ENCODE measurements at places on chromosomes 4 and X.

GRCh38 chrX:50161127-50161526, 39.7 kb downstream of the AKAP4 start:
- no peak for ATAC-seq

- no peak for ATAC-seq
Measured at GRCh38 chr4:119149110-119149509, 13.5 kb downstream of the MYOZ2 start.

DNA sequence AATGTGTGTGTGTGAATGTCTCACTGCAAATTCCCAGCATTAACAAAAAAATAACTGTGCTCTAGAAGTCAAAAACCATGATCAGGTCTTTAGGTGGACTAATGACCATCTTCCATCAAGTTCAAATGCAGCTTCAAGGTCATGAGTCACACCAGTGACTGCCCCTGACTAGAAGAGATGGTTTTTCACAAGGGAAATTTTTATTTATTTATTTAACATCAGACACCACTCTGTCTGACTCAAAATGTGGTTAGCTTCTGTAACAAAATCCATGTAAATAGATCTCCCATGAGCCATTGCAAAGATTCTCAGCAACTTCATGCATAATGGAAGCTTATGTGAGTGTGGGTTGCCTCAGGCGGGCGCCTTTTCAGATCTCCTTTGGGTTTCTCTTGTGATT, 219.2 kb downstream of the KIT start:
- ATAC-seq: no peak

DNA sequence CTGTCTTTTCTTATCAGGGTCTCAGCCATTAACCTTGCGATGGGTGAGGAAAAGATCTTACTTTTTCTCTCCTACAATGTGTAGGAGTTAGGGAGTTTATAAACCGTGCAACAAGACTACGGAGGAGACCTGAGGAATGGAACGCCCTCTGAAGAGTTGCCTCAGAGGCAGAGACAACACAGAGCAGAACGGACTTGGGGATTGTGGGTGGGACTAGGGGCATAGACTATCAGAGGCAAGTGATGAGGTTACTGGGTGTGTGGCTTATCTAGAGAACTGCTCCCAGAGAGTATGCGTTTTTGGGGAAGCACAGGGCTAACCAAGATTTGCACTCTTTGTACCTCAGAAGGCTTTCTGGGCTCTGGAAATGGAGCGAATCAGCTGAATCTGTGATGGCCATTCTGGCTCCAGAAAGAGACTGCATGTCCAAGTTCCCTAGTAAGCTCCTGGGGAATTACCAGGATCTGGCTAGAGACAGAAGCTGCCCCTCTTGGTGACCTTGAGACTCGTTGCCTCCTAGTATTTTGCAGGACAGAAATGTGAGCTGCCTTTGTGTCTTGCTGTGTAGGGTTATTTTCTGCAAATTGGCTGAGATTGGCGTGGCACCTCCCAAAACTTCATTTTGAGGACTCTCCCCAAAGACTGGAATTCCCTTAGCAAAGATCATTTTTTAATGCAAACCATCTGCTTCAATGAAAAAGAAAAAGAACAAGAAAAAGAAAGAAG, 118.9 kb downstream of the ARSF start:
- no peak for ATAC-seq

DNA sequence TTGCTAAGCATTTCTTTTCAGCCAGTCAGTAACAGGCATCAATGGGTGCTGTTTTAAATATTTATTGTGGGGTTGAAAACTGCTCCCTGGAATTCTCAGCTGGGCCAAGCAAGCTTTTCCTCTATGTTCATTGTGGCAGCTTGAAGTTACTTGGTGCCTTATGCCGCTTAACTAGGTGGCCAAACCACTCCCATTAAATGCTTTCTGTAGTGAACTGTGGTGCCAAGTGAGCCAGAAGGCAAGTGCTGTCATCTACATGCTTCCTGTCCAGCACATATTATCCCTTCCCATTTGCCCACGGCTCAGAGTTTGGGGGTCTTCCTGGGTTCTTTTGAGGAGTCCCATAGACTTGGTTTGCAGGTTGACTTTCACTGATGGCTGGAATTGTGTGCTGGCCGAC, 64.8 kb downstream of the TAB3 start:
- no peak for ATAC-seq

- no peak for ATAC-seq
Measured at GRCh38 chrX:29862126-29862677, 353.2 kb upstream of the MAGEB2 start.

DNA sequence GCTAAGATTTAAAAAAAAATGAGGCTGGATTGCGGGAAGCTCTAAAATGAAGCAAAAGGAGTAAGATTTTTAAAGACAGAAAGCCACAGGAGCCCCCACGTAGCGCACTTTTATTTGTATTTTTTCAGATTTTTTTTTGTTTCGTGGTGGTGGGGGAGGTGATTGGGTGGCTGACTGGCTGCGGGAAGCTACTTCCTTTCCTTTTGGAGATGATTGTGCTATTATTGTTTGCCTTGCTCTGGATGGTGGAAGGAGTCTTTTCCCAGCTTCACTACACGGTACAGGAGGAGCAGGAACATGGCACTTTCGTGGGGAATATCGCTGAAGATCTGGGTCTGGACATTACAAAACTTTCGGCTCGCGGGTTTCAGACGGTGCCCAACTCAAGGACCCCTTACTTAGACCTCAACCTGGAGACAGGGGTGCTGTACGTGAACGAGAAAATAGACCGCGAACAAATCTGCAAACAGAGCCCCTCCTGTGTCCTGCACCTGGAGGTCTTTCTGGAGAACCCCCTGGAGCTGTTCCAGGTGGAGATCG, 908 bp downstream of the PCDH10 start:
- ATAC-seq: no peak

GRCh38 chr4:140358281-140358680, 15.2 kb upstream of the SCOC start:
- no peak for ATAC-seq

GRCh38 chr4:73902038-73902637, 32.9 kb downstream of the CXCL1 start:
- ATAC-seq: no peak

GRCh38 chr4:74322301-74322700, 14.0 kb downstream of the EPGN start:
- no peak for ATAC-seq

DNA sequence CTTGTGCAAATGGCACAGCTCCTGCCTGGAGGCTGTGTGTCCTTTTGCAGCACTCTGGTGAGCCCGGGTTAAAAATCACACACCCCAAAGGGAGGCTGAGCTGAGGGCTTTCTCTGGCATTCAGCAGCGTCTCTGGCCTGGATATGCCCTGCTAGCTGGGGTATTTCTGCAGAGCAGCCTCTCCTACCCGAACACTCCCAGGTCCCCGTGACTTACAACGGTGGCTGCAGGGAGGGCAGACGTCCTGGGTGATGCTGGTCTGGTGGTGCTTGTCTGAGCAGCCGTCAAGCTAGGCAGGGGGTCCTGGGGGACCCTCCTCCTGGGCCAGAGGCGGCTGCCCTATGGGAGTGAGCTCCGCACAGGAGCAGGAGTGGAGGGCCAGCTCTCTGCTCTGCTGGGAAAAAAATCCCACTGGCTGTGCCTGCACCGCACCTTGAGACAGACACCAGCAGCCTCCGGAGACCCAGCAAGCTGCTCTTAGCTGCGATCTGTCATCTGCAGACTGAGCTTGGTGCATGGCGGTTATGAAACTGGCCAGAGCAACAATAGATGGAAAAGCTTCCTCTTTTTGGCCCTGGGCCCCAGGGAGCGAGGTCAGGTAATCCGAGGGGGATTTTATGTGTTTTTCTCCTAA, 41.3 kb upstream of the ASMTL start:
- no peak for ATAC-seq

DNA sequence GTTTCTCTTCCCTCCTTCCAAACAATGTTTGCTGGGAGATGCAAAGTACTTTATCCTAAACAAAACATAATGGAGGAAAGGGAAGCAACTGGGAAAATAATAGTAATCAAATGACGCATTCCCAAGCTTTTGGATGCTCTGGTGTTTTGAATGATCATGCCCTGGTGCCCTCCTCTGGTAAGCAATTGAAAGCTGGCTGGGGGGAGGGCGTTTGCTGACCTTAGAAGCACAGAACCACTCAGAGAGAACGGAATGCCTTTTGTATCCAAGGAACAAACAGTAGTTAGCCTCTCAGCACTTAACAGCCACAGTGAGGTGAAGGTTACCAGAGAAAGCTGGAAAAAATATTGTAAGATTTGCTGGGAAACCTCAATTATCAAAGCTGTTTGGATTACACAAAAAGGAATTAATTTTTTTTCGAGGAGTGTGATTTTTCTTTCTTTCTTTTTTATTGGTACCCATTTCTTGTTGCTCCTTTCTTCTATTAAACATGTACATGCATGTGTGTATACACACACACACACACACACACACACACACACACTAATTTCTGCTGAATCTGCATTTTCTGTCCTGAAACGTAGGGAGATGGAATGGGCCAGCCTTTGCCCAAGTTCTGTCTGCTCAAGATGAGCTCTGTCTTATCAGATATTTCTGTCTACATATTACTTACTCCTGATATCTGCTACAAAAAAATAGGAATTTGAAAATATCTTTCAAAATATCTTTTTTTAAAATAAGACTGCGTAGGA, 155.8 kb upstream of the IGFBP7 start:
- ATAC-seq: no peak

GRCh38 chrX:6738518-6739470, 203.9 kb upstream of the VCX3A start:
- no peak for ATAC-seq

DNA sequence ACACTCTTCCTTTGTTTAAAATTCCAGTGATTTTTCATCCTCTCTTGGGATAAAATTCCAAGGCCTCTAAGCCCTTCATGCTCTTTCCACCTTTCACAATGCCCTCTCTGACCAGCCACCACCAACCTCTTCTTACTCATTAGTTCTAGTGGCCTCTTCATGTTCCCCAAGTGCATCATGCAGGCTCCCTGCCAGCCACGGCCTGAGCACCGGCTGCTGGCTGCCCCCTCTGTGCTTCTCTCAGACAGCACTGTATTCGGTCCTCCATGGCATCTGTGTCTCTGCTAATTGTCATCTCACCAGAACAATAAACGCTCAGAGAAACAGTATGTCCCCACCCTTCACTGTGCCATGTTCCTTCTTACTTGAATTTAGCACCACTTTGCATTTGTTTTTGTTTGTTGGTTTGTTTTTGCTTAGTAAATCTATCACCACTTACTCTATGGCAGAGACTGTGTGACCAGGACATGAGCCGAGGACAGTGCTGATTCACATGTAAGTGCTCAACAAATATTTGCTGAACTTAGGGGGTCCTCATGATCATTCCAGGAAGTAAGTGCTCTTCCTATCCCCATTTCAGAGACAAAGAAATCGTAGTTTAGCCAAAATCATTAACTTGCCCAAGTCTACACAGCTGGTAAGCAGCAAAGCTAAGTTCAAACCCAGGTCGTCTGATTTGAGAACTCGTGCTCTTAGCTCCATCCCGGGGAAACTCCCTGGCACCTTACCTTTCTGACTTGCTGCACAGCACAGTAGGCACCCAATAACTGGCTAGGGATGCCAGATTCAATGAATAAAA, 77.1 kb upstream of the UCP1 start:
- no peak for ATAC-seq

Data from activated CD4-positive, CD25-positive, alpha-beta regulatory T cell treated with anti-CD3 and anti-CD28 coated beads, Interleukin-2, amount 50 U/mL, for 24 hours (primary cell).